ENCODE measurements at places on chromosomes 12 and 14.

- no peak for DNase-seq
Observed at GRCh38 chr12:102390068-102390467, 90.3 kb downstream of the IGF1 start.

DNA sequence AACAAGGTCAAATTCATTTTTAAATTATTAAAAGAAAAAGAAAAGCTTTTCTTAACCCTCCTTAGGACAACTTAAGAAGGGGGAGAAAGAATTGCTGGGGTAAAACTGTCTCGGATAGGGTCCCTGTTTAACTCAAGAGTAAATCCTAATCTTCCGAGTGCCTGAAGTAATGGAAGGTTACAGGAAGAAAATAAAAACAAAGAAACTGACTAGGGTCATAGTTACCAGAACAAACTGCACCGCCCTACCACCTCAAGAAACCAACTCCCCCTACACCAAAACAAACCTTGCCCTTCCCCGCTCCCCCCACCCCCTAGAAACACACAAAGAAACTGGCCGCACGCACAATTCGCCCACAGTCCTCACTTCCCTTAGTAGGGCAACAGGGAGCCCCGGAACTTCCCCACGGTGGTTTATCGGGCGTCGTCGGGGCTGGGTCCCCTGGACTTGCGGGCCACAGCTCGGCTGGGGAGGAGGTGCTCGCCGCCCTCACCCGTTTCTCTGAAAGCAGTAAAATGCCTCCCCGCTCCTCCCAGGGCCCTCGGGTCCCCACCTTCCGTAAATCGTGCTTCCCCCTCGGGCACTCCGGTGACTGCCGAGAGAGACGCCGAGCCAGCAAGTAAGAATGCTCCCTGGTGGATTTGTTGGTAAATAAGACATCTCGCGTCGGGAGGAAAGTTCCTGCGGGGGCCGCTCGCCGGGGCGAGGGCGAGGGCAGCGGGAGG lies 2.4 kb downstream of the SINHCAF start:
- DNase-seq: no peak

- no peak for DNase-seq
Observed at GRCh38 chr12:73383584-73384222, 1111.5 kb downstream of the TRHDE start.

- DNase-seq: no peak
Observed at GRCh38 chr12:24615967-24616411, 332.9 kb downstream of the BCAT1 start.

DNA sequence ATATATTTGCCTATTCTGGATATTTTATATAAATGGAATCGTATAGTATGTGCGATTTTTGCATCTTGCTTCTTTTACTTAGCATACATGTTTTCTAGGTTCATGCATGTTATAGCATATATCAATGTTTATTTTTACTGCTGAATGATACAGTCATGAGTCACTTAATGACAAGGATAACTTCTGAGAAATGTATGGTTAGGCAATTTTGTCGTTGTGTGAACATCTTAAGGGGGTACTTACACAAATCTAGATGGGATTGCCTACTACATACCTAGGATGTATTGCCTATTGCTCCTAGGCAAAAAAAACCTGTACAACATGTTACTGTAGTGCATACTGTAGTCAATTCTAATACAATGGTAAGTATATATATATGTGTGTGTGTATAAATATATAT lies 8.8 kb downstream of the USP15 start:
- no peak for DNase-seq

- no peak for DNase-seq
Observed at GRCh38 chr12:96360550-96360949, 39.7 kb downstream of the CDK17 start.

DNA sequence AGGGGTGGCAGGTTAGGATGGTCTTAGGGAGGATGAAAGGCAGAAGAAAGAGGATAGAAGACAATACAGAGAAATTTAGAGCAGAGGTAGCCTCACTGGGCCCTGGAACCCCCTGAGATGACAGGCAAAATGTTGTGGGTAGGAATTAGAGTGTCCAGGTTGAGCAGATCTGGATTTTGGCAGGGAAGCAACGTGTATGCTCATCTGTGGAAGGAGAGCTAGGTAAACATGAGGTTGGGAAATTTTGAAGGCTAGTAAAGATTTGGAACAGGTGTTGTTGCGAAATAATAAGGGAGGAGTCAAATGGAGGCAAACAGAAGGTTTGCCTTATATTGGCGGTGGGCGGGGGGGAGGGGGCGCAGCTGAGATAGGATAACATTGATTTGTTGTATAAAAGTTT lies 5.3 kb downstream of the HSD17B6 start:
- no peak for DNase-seq

- DNase-seq: no peak
Observed at GRCh38 chr12:57524814-57525614, 2.4 kb downstream of the MBD6 start.

DNA sequence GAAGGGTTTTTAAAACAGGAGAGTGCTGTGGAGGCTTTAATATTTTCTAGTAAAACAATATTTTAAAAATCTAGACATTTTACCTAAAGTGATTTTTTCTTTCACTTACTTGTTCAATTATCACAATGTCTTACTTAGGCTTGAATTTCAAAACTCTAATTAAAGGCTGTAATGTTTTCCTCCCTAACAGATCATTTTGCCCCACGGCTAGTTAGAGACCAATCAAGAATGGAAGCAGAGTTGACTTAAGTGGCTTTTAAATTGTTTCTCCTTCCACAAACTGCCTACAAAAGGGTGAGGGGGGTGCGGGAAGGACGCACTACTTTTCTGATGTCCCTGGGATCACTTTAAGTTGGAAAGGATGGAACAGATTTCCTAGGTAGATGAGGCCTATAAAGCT lies 9.5 kb upstream of the CFL2 start:
- DNase-seq: no peak

DNA sequence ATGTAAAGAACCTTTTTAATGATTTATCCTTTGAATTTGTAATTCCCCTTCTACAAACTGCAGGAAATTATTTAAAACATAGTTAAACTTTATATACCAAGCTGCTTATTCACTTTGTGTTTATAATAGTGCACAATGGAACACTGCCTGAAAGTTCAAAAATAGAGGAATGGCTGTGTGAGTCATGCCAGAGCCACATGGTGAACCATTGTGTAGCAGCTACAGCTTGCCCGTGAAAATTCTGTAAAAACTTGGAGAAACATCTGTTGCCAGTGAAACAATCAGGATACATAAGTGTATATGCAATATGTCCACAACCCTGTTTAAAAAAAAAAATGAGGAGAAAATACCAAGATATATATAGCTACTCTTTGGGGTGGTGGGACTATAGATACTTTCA lies 59.5 kb downstream of the VEZT start:
- no peak for DNase-seq

DNA sequence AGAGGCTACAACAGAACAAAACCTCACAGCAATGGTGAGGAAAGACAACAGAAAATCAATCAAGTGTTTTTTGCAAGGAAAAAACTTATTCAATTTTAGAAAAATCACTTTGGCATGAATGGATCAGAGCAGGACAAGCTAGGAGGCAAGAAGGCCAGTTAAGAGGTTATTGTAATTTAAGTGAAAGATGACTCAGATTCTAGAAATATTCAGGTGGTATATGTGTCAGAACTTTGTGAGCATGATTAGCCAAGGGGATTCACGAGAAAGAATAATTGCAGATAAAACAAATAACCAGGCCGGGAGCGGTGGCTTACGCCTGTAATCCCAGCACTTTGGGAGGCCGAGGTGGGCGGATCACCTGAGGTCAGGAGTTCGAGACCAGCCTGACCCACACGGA lies 12.7 kb downstream of the GCH1 start:
- no peak for DNase-seq

GRCh38 chr12:78756936-78757335 lies 107.6 kb upstream of the SYT1 start:
- DNase-seq: no peak

DNA sequence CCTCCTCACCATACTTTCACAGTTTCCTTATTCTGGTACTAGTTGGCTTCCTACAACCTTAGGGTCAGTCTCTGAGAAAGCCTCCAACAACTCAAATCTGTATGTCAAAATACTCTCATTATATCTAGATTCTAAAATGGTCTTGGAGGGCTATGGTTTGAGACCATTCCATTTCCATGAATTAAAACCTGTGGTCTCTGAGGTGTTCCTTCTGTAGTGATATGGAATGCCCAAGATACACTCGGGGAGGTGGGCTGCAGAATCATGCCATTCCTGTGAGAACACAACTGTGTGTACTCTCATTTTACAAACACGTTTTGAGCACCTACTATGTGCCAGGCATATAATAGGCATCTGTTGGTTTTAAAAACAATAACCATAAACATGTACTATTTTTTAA lies 74.0 kb downstream of the FERMT2 start:
- no peak for DNase-seq

GRCh38 chr12:110677206-110677911 lies 11.6 kb downstream of the HVCN1 start:
- DNase-seq: no peak

DNA sequence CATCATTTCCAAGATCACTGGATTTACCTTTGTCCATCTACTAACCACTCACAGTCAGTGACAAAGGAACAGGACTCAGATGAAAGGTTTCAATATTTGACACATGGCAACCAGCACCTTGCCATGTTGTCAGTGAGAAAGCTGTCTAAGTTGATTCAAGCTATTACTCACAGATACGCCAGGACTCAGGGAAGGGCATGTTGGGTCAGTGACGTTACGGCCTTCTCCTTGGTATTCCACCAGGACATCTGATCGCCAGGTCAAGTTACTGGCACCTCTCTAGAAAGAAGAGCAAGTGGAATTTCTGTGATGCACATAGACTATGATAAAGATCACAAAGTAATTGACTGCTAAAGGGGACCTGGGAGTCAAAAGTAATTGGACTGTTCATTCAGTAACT lies 36.4 kb downstream of the GNS start:
- DNase-seq: no peak

- DNase-seq: no peak
Observed at GRCh38 chr14:94969766-94970165, 187.6 kb downstream of the DICER1 start.

DNA sequence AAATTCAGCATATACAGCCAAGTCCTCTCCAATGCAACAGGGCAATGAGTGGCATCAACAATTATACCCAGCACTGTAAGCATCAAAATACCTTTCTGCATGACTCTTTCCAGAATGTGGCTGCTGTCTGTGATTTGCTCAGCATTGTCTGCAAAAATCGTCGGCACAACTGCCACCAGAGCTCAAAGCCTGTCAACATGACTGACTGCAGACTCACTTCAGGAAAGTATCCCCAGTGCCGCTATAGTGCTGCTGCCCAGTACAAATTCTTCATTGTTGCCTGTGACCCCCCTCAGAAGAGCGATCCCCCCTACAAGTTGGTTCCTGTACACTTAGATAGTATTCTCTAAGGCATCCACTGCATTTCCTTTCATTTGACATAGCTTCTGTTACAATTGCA lies 735 bp downstream of the RNASE6 start:
- no peak for DNase-seq

GRCh38 chr14:102490456-102490855 lies 19.1 kb downstream of the ANKRD9 start:
- no peak for DNase-seq

DNA sequence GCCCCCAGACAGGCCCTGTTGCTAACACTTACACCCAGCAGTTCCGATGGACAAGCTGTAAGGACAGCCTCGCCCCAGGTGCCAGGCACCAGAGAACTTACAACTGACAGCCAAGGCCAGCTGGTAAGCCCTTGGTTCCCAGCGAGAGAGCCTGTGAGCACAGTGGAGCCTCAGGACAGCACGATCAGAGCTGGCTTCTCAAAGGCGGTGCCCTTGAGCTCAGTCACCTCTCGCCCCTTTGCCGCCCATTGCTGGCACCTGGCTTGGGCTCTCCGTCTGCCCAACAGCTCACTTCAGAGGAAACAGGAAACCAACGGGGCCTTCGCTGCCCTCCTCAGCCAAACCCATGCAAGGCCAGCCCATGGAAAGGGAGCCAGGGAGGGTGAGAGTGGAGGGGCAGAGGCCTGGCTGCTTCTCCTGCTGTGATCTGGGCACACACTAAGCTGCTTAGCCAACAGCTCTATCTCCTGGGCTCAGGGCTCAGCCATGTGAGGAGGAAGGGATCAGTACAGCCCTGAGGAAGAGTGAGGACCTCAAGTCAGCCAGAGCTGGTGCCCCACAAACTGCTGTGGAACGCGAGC lies 98.5 kb downstream of the SINHCAF start:
- no peak for DNase-seq

DNA sequence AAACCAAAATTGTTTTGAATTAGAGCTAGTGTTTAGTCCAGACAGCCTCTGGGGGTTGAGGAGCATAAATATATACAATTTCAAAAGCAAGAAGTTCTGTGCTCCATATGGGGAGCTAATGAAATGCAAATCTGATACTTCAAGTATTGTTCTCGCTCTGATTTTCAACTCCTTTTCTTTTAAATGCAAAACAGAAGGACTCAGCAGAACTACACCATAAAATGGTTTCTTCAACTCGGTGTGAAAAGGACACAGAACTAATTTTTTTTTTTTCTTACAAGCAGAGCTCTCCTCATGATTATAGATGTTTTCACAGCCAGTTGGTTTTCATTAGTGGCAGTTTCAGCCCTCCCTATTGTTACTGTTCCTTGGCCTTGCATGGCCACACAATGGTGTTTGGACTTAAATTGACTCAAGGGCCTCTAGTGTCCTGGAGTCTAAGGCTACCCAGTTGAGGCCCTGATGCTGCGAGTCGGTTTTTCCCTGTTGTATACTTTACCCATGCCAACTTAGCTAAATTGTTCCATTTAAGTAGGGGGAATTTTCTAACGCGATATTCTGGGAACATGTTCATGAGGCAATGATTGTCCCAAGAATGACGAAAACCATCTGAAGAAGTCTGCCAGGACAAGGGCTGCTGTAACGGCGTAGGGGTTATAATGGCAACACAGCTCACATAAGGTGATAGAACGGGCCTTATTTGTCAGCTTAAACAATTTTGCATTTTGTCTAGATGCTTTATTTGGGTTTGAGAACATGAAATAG lies 120.3 kb downstream of the GPR135 start:
- DNase-seq: no peak

GRCh38 chr14:69464379-69464778 lies 20.1 kb upstream of the PLEKHD1 start:
- DNase-seq: no peak

- DNase-seq: no peak
Observed at GRCh38 chr12:126952096-126953007, 1314.6 kb upstream of the TMEM132C start.

GRCh38 chr14:100211893-100212292 lies 27.1 kb upstream of the YY1 start:
- no peak for DNase-seq

DNA sequence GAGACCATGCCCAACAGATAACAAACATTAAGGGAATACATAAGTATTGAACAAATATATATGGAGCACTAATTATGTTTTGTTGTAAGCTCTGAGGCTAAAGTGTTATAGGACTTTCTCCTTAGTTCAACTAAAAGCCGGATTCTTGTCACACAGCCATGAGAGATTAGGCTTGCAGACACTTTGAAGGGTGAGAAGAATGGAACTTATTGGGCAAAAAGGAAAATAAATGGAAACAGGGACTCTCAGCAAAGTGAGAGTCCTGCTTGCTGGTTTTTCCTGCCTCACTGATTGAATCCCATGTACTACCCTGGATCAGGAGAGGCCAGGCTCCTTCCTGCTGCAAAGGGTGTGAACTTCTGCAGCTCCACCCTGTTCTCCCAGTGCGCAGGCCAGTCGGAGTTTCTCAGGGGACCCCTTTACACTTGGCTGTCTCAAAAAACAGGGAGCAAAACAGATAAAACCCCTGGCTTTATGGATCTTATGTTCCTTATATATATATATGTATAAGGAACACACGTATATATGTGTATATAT lies 77.1 kb upstream of the FUT8 start:
- DNase-seq: no peak

Measured in HCT116 (cell line).